ENCODE measurements at places on chromosomes 7 and 10. TPM values are rescaled to one million over a fixed set of nuclear protein-coding genes. Genes with fewer than 3 reads are reported as not detected.

Gene ATG9B
- not detected for total RNA-seq

Gene NCF1
- 55.3 TPM for total RNA-seq

DNA sequence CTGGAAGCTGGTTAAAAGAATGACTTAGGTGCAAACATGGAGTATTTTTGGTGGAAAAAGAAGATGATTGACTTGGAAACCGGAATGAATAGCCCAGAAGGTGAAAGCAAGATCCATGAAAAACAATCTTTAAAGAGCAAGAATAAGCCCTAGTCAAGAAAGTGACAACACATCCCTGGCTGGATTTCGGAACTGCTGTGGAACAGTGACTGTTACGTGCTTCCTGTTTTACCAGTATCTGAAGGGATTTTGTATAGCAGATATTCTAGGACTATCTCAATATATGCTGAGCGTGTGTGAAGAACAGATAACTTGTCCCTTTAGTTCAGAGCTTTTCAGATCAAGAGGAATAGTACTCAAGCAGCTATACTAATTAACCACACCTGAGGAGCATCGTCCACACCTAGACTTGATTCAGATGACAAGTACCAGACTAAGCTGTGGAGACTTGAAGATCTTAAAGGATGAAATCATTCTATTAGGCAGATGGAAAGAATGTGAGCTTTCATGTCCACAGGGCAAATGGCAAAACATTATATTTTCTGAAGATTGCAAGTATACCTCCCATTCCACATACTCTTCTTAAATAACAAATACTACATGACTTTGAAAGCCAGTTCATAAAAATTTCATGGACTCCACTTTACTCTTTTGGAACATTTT is 11.5 kb upstream of the TES start:
- DNase-seq = no peak

GRCh38 chr7:56229631-56230030 is 113.4 kb upstream of the NUPR2 start:
- no peak for DNase-seq

Gene SLC16A9
- 2.3 TPM for total RNA-seq

All from omental fat pad (tissue), 4 donors.